ENCODE measurements at places on chromosomes 6 and 20. TPM values are rescaled to one million over a fixed set of nuclear protein-coding genes. Genes with fewer than 3 reads are reported as not detected.

Gene ARHGAP40
- 0.54 TPM for total RNA-seq

Gene TRIM31
- not detected for total RNA-seq

DNA sequence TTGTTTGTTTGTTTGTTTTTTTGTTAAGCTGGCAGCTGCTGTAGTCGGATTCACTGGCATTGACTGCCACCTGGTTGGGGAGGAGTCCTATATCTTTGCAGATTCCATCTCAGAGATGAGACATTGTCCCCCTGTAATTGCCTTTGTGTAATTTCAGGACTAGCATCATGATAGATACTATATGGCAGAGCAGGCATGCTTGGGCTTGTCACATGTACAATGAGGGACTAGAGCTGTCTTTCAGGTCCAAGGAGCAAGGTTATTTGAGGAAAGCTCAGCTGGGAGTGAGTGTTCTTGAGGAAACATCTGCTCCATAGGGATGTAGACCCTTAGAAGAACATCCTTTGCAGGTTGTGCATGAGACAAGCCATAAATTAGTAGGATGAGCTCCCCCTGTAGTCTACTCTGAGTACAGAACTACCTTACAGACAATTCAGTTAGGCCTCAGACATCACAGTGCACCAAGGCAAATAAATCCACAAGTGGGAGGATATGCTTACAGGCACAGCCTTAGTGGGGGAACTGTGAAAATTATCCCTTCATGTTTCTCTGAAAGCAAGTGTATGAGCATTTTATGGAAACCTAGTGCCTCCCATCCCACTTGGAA lies 62.1 kb downstream of the BMP2 start:
- DNase-seq: no peak

GRCh38 chr6:169271158-169271876 lies 17.7 kb upstream of the THBS2 start:
- no peak for DNase-seq

- DNase-seq: no peak
Measured at GRCh38 chr6:170253226-170253909, 37.5 kb downstream of the DLL1 start.

DNA sequence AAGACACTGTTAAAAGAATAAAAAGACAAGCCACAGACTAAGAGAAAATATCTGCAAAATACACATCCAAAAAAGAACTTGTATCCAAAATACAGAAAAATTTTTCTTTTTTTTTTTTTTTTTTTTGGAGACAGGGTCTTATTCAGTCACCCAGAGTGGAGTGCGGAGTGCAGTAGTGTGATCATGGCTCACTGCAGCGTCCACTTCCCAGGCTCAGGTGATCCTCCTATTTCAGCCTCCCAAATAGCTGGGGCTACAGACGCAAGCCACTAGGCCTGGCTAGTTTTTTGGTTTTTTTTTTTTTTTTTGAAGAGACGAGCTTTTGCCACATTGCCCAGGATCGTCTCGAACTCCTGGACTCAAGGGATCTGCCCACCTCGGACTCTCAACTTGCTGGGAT lies 3.1 kb downstream of the ZUP1 start:
- DNase-seq: no peak
